MCF 10A (cell line): ENCODE measurements at places on chromosomes 3 and 15. TPM values are rescaled to one million over a fixed set of nuclear protein-coding genes. Genes with fewer than 3 reads are reported as not detected.

GRCh38 chr3:19972054-19972453 is 25.2 kb downstream of the RAB5A start:
- H3K4me1 ChIP-seq = peaks cover 16% of the 10 kb centered on the region
- H3K4me3 ChIP-seq = no peak overlapping the region
- no peak overlapping the region for H3K27ac ChIP-seq
- H3K27me3 ChIP-seq = no peaks in the 10 kb centered on the region

GRCh38 chr15:84598993-84599392 is 1.8 kb upstream of the ZSCAN2 start:
- peaks cover 7% of the 10 kb centered on the region for H3K27me3 ChIP-seq
- peaks cover 14% of the 10 kb centered on the region for H3K36me3 ChIP-seq
- peak; percentile 58 for DNase-seq
- H3K27ac ChIP-seq = no peak overlapping the region

GRCh38 chr3:156681002-156681401 is 6.6 kb downstream of the TIPARP start:
- DNase-seq = peak; percentile 90
- peak overlapping the region; percentile 91 for H3K27ac ChIP-seq
- no peaks in the 10 kb centered on the region for H3K27me3 ChIP-seq
- H3K4me3 ChIP-seq = peak overlapping the region; percentile 43

DNA sequence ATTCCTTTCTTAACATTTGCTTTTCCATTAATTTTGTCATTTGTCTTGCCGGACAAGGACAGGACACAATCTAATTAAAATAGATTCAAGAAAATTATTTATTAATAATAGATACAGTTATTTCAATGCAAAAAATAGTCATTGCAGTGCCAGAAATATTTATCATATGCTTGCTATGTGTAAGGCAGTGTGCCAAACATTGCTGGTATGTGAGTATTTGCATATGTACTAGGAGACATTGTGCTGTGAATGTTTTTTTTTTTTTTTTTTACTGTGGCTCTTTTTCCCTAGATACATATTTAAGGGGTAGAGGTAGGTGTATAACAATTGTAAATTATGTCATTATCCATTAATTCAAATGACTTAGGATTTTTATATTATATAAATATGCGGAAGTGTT is 23.3 kb downstream of the SPRED1 start:
- no peaks in the 10 kb centered on the region for H3K36me3 ChIP-seq
- no peaks in the 10 kb centered on the region for H3K27me3 ChIP-seq
- DNase-seq = peak; percentile 46
- H3K4me1 ChIP-seq = peaks cover 15% of the 10 kb centered on the region
- H3K27ac ChIP-seq = no peak overlapping the region
- H3K4me3 ChIP-seq = no peak overlapping the region

- no peak overlapping the region for H3K4me3 ChIP-seq
- no peaks in the 10 kb centered on the region for H3K27me3 ChIP-seq
- H3K27ac ChIP-seq = no peak overlapping the region
- H3K36me3 ChIP-seq = no peaks in the 10 kb centered on the region
- DNase-seq = no peak
- H3K4me1 ChIP-seq = no peaks in the 10 kb centered on the region
Measured at GRCh38 chr3:45565342-45565741, 29.2 kb upstream of the LIMD1 start.

- DNase-seq = peak; percentile 18
- peaks cover 36% of the 10 kb centered on the region for H3K36me3 ChIP-seq
- no peak overlapping the region for H3K4me3 ChIP-seq
- H3K27me3 ChIP-seq = no peaks in the 10 kb centered on the region
- H3K4me1 ChIP-seq = peaks cover 5% of the 10 kb centered on the region
Measured at GRCh38 chr15:41104234-41104633, 11.8 kb downstream of the INO80 start.

DNA sequence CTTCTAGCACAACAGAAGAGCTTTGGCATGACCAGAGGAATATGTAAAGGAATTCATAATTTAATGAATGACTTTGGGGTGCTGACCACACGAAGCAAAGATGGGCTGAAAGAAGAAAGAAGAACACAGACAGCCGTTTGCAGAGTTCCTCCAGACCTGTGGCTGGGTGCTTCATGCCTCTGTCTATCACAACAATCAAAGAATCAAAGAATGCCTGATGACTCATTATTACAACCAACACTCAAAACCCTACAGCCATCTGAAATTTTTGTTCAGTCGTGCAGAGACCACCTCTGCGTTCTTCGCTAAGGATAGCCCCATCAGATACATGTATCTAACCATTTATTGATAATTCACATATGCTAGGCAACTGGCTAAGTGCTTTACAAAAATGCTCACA is 129.0 kb upstream of the PRICKLE2 start:
- H3K4me1 ChIP-seq = peaks cover 41% of the 10 kb centered on the region
- H3K4me3 ChIP-seq = no peak overlapping the region
- no peak for DNase-seq

DNA sequence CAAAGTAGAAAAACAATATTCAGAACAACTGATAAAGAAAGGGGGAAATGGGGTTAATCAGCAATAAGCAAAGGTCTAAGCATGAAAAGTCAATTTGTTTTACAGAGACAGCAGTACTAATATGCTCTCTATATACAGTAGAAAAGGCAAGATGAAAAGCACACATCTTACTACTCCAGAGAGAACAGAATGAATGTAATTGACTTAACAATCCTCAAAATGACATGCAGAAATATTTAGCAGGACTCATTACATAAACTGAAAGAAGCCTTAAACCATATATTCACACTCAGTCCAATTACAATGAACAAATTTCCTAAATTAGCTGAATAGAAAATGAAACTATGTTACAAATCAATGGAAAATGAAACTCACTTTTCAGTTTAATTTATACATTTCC is 319.8 kb downstream of the SUCLG2 start:
- H3K36me3 ChIP-seq = no peaks in the 10 kb centered on the region
- H3K4me1 ChIP-seq = no peaks in the 10 kb centered on the region

- no peak for DNase-seq
- no peak overlapping the region for H3K27ac ChIP-seq
- peaks cover 32% of the 10 kb centered on the region for H3K36me3 ChIP-seq
- H3K27me3 ChIP-seq = no peaks in the 10 kb centered on the region
Measured at GRCh38 chr15:41730543-41730942, 43.7 kb upstream of the MAPKBP1 start.

DNA sequence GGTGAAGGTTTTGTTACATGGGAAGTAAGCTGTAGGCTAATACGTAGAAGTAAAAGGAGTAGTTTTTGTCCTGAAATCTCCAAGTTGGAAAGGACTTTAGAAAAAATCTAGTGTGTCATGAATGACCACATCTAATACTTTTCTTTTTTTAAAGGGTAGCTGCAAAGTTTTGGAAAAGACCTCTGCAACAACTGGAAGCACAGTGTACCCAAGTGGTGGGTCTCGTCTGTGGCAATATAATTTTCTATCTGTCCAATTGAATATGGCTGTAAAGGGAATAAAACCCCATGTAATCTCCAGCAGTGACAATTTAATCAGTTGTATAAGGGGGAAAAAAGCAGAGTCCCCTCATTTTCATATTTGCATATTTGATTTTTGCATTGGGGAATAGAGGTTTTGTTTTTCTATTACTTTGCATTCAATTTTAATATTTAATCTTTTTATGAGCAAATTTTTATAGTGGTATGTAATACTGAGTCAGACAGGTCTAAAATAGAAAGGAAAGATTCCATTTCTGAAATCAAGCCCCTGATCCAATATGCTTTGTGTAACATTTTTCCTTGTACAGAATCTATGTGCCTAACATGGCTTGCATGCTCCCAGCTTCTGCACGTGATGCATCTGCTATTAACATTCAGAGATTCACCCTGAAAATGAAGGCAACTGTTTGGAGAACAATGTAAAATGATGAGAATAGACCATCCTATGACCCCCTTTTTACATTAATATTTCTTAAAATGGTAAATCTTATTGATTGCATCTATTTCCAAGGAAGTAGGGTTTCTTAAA is 531.4 kb downstream of the ZIC1 start:
- H3K4me1 ChIP-seq = peaks cover 10% of the 10 kb centered on the region
- H3K36me3 ChIP-seq = no peaks in the 10 kb centered on the region
- no peak overlapping the region for H3K27ac ChIP-seq
- peaks cover 2% of the 10 kb centered on the region for H3K27me3 ChIP-seq

ANKUB1 gene
- total RNA-seq = not detected in 2 replicates

PLSCR5 gene
- total RNA-seq = not detected in 2 replicates

COX5A gene
- total RNA-seq = 295 and 339 TPM in 2 replicates

ADAMTSL3 gene
- total RNA-seq = 1.2 TPM in 2 replicates

AEN gene
- 48.7 and 67.6 TPM in 2 replicates for total RNA-seq
